ENCODE measurements at places on chromosomes 3 and 15.
A peak's percentile ranks its signal among the peaks of the same experiment; 100 is the strongest.

DNA sequence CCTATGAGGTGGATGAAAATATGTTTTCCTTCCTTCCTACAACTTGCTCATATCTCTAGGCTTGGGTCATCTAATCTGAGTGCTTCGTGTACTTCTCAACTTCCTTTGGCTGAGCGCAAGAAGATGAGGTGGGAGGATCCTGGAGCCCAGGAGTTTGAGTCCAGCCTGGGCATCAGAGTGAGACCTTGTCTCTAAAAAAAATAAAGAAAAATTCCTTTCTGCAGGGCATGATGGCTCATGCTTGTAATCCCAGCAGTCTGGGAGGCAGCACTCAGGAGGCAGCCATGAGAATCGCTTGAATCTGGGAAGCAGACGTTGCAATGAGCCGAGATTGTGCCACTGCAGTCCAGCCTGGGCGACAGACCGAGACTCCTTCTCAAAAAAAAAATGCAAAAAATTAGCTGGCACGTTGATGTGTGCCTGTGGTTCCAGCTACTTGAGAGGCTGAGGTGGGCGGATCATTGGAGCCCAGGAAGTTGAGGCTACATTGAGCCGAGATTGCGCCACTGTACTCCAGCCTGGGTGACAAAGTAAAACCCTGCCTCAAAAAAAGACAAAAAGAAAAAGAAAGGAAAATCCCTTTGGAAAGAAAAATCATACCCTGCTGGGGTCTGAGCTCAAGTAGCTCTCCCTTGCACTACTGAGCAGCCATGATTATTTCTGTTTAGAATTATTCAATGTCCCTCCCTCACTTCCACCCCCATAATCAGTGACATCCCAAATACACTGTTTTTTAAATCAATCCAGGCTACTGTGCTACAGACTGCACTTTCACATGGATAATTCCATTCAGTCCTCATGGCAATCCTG, 28.0 kb upstream of the RAB11A start:
- peak; percentile 20 for DNase-seq

DNA sequence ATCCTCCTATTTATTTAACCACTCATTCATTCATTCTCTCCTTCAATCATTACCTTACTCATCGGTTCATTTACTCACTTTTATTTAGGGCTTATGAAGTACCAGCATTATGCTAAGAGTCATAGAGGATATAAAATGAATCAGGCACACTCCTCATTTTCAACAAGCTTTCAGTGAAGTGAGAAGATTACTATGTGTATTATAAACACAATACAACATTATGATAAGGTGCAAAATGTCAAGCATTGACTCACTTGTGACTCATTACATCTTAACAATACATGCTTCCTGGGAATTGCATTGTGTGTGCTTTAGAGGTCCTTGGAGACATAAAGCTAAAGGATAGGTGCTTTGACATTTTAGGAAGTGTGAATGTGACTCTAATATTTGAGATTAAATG, 60.4 kb downstream of the PLAAT1 start:
- no peak for DNase-seq

DNA sequence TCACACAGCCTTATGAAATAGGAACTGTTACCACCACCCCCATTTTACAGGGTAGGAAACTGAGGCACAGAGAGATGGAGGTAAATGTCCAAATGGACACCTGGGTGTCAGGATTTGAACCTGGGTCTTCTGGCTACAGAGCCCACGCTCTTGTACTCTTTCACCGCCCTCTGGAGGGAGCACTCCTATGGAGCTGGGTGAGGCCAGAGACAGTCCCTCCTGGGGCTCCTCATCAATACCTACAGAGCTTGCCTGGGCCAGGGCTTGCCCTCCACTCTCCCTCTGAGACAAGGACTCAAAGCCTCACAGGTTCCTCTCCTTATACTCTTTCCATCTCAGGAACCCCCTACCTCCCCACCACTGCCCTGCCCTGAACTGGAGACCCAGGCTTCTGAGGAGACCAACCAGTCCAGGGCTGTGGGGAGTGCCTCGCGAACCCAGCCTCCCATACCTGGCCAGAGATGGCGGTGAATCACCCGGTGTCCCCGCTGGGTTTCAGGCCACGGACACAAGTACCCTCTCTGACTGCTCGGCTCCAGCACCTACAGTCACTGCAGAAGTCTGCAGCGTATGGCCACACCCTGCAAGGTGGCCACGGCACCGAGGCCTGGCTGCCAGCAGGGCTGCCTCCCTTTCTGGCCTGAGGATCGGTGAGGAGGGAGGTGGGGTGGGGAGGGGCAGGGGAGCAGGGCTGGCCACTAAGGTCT, 22.1 kb upstream of the ATP2B2 start:
- no peak for DNase-seq

GRCh38 chr3:42214064-42214463, 51.9 kb downstream of the CCK start:
- DNase-seq: no peak

GRCh38 chr3:9292516-9292915, 43.1 kb upstream of the SRGAP3 start:
- no peak for DNase-seq

DNA sequence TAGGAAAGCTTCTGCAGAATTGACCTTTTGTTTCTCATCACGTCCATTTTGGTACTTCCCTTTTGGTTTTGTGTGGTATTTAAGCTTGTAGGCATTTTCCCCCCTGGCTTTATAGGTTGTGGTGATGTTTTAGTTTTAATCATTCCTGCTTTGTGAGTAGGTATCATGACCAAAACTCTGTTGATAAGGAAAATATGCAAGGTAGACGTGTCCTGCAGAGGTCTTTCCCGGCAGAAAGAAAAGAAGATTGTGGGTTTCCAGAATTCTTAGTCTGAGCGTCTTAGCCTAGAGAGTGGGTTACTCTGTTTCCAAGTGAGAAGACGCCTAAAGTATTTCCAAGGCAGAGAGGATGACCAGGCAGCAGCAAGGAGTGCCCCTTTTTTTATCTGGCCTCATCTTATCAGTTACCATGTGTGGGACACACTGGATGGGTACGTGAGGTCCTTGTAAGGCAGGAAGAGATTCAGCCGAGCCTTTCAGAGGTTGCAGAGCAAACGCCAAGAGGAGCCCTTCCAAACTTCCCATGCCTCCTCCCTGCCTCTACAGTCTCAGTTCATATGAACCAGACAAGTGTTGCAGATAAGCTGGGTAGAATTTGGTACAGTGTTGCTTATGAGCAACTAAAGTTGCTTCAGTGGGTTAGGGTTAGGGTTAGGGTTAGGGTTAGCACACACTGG, 58.8 kb downstream of the ARNT2 start:
- DNase-seq: no peak

- peak; percentile 31 for DNase-seq
Observed at GRCh38 chr3:107124885-107125284, 252.4 kb upstream of the CCDC54 start.

DNA sequence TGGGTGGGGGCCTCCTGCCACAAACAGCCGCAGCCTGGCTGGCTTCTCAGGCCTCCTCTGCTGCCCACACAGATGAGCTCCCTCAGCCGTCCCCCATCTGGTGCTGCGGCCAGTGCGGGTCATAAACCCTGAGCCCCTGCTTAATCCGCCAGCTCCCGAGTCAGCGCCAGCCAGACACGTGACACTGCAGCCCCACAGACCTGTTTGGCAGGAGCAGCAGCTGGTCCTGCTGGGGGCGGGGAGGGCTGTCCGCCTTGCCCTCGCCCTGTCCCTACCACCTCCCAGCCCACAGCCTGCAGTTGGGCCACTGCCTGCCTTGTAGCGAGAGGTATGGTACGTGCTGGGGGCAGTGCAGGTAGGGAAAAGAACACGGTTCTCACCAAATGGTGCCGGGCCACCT, 86.2 kb downstream of the IQSEC1 start:
- DNase-seq: no peak

- no peak for DNase-seq
Observed at GRCh38 chr15:39061952-39062464, 497.4 kb upstream of the RASGRP1 start.

- peak; percentile 91 for DNase-seq
Observed at GRCh38 chr3:21435871-21436270, 315.1 kb downstream of the ZNF385D start.

- no peak for DNase-seq
Observed at GRCh38 chr3:94156626-94157025, 93.8 kb downstream of the NSUN3 start.

GRCh38 chr15:56725386-56725785, 7.9 kb downstream of the ZNF280D start:
- no peak for DNase-seq

GRCh38 chr15:27541581-27541980, 557.5 kb downstream of the OCA2 start:
- DNase-seq: no peak

GRCh38 chr15:48722764-48723661, 77.5 kb upstream of the FBN1 start:
- peak; percentile 85 for DNase-seq

GRCh38 chr3:68819361-68819760, 113.0 kb downstream of the TAFA4 start:
- no peak for DNase-seq

DNA sequence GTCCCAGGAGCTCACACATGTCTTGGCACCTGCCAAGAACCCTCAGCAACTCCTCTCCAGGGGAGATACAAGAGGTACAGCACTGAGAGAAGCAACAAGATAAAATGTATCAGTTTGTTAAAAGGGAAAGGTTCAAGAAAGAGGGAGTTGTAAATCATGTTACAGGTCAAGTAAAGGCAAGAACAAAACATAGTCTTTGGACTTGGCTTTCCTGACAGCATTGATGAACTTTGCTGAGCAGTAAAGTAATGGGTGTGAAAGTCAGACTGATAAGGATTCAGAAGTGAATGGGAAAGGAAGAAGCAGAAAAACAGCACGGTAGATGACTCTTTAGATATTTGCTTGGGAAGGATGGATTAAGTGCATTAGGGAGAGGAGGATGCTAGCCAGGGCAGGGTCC, 27.1 kb downstream of the MBNL1 start:
- DNase-seq: no peak

DNA sequence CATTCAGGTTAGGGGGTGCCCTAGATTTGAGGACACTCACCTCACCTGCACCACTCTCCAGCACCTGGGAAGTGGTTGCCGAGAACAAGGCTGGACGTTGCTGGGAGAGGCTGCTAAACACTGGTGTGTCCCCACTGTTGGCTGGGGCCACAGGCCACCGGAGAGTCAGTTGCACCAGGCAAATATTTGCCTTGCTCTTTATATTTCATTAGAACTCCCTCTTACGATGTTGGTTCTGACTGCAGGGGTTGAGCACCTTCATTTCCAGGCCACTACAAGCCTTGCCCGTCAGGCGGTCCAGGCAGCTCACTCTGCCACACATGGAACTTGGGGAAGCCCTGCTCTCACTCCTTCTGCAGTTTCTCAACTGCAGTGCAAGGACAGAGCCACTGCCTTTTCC, 30.7 kb downstream of the HCN4 start:
- DNase-seq: no peak

DNA sequence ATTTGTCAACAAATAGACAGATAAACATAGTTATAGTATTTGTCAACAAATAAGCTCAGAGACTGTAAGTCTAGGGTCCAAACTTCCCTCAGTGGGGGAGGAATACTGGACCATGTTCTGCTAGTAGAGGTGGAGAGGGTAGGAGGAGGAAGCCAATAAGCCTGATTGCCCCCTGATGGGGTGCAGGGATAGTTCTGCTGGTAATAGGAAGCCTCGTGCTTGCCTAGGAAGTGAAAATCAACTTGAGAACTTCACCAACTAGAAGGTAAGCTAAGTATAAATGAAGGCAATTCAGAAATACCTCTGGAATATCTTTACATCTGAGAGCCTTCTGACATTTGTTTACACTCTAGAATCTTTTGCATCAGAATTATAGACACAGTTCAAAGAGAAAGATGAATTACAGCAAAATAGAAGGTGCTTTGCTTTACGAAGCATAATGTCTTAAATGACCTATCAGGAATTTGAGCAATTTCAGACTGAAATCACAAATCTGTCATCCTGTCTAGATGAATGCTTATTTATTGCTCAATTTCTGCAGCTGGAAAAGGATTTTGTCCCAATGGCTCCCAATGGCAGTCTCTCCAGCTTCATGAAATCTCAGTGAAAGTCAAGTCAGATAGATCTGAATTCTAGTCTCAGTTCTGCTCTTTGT, 225.6 kb upstream of the TBC1D5 start:
- no peak for DNase-seq

DNA sequence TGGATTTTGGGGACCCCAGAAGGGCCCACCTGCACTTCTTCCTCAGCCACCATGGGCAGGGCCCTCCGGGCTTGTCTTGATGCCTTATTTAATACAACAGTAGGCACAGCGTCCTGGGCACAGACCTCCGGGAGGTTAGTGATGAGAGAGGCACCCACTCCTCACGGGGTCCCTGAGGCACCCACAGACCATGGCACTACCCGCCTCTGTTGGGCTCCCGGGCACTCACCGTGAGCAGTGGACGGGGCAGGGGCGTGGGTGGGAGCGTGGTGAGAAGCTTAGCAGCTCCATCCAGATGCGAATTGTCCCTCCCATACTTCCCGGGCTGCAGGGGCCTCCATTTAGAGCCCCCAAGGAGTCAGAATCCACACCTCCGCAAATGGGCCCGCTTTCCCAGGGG, 317 bp upstream of the MESP2 start:
- no peak for DNase-seq

DNA sequence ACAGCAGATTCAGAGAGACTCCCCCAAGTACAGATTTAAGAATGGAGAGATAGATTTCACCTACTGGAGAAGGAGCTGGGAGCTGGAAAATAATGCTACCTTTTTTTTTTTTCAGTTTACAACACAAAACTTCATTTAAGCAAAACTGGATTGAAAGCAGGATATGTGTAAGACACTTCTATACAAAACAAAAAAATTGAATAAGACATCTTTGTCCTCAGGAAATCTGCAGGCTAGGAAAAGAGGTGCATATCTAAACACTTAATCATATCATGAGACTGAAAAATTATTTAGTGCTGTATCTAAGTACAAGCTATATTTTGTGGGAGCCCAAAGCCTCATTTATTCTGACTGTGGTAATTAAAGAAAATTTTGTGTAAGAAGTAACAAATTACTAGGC, 516.1 kb downstream of the ZIC1 start:
- DNase-seq: no peak

- no peak for DNase-seq
Observed at GRCh38 chr3:179738998-179739397, 86.2 kb downstream of the USP13 start.

DNA sequence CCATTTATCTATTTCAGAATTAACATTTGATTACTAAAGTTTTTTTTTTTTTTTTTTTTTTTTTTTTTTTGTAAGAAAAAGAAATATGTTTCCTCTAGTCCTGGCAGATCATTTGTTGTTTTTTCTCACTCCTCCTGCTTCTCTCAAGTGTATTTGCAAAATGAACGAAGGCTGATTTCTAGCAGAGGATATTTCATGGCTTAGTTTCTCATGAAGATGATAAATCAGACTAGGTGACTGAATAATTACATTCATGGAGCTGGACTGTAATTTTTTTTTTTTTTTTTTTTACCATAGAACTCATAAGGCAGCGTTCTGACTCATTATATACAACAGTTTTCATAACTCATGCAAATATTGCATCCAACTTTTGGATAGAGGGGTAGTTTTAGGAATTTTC, 332.5 kb upstream of the SEMA6D start:
- no peak for DNase-seq

GRCh38 chr3:183324083-183324482, 71.0 kb downstream of the B3GNT5 start:
- no peak for DNase-seq
